ENCODE measurements at places on chromosomes 1 and 21.
A peak's percentile ranks its signal among the peaks of the same experiment; 100 is the strongest.

- DNase-seq = no peak
These were observed 4.9 kb downstream of the GLIS1 start for GRCh38 chr1:53733975-53734649.

DNA sequence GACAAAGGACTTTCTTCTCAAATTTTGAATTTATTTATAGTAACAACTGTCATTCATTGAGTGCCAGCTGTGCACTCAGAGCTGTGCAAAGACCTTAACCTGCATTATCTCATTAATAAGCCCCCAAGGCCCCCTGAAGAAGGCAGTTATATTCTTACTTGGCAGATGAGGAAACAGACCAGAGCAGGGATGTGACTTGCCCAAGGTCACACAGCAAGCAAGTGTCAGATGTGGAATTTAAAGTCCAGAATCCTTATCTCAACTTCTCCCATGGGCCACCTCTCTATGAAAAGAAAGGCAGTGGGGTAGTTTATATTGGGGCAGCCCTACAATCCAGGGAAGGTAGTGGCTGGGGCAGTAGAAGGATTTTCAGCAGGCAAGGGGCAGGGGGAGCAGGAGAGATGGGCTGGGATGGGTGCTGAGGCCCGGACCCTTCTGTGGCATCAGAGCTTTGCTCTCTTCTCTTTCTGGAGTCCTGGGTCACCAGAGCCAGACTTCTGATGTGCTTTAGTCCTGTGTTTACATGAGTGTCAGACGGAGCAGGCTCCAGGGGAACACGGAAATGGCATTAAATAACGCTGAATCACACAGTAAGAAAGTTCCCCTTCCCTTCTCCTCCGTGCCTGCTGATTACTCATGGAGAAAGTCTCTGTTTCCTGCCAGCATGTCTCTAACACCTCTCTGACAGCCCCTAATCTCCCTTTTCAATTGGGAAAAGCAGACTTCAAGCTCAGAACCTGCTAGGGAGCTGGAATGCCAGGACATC is 39.5 kb downstream of the EPHB2 start:
- DNase-seq = no peak

DNA sequence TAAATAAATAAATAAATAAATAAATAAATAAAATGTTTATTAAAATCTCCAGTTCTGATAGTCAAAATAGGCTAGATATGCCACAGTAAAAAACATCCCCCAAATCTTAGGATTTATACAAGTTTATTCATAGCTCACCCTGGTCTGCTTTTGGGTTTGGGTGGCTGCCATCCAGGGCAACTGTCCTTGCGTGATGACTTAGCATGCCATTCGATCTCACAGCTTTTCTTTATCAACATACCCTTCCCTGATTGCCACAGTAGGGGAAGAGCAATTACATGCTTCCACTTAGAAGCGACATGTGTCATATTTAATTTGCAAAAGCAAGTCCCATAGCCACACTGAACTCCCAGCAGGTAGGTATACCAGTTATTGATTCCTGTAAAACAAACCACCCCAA is 52.7 kb downstream of the TEX35 start:
- no peak for DNase-seq

- DNase-seq = peak; percentile 61
These were observed 8.7 kb downstream of the UBE2G2 start for GRCh38 chr21:44792702-44793591.

- peak; percentile 55 for DNase-seq
These were observed 19.2 kb upstream of the EVA1B start for GRCh38 chr1:36342426-36343185.

Measured in GM12891 (cell line).